ENCODE measurements at places on chromosomes 13 and 19.

GRCh38 chr13:67226696-67227095 is 3.4 kb downstream of the PCDH9 start:
- no peak for DNase-seq

DNA sequence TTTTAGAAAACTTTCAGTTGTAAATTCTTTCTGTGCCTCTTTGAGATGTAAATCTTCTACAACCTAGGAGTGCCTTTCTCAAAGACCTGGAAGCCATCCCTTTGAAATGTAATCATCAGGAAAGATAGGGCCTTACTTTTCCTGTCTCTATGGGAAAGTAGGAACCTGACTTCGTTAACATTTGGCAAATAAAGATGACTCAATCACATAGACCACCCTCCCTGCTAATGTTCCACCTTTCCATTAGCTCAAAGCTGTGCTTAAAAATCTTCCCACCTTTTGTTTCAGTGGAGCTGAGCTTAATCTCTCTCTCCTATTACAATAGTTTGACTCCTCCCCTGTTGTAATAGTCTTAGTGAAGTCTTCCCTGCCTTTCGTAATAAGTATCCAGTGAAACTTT is 247.7 kb downstream of the OLFM4 start:
- no peak for DNase-seq

DNA sequence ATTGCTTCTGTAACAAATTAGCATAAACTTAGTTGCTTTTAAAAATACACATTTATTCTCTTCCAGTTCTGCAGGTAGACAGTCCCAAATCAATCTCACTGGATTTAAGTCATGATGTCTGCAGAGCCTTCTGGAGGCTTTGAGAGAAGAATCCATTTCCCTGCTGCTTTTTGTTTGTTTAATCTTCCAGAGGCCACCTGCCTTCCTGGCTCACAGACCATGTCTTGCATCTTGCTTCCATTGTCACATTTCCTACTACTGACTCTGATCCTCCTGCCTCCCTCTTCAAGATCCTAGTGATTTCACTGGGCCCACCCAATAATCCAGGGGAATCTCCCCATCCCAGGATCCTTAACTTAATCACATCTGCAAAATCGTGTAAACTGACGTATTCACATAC is 473.3 kb downstream of the ITGBL1 start:
- DNase-seq = no peak

DNA sequence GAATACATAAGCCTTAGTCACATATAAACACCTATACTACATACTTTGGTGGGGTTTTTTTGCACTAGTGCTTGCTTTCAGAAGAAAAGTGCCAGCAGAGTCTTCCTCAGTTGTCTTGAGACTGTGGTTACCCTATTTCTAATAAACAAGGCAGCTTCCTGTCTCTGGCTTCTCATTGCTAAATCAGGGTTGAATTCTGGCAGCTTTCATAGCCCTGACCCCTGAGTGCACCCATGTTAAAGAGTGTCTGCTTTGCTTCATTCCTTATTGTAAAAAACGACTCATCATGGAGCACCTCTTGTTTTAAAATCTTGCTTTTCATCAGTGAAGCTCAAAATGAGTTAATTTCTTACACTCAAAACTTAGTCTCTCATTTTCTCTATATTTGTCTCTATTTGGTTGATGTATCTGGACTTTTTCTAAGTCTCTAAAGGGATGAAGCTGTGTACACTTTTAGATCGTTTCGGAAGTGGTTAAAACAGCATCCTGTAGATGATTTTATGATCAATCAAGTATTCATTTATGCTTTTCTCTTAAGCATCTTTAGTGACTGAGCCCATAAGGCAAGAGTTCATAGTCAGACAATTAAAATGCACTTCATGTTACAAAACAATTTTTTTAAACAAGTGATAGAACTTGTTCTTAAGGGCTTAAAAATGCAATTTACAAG is 72.1 kb downstream of the KLF12 start:
- no peak for DNase-seq

DNA sequence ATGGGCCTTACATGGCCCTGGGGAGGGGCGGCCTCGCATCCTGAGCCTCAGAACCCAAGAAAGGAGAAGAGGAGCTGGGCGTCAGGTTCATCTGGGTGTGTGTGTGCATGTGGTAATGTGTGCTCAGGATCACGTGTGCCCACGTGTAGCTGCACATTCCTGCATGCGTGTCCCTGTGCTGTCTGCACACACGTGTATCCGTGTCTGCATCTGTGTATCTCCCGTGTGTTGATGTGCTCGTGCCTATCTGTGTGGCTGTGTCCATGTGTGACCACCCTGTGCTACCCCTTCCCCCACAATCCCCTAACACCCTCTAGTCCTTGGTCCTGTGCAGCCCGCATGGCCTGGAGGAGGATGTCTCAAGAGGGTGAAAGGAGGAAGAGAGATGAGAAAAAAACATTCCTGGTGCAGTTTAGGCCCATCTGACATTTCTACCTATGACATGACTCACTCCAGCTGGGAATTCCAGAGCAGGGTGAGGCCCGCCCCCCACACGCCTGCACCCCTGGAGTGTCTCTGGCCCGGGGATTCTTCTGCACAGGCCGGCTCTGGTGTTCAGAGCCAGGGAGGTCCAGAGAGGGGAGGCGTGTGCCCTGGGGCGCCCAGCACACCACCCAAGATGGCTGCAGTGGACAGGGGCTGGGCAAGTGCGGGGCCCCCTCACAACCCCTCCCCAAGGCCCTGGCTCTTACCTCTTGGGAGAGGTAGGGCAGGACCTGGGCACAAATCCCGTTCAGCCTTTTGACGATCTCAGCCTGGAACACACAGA is 7.1 kb downstream of the TLE5 start:
- no peak for DNase-seq

- DNase-seq = no peak
These were observed 1202.0 kb downstream of the EFNB2 start for GRCh38 chr13:105333416-105333815.

- no peak for DNase-seq
These were observed 20.1 kb upstream of the TIMM44 start for GRCh38 chr19:7963566-7963965.

GRCh38 chr13:51923983-51924539 is 62.3 kb downstream of the CCDC70 start:
- DNase-seq = peak; percentile 24

DNA sequence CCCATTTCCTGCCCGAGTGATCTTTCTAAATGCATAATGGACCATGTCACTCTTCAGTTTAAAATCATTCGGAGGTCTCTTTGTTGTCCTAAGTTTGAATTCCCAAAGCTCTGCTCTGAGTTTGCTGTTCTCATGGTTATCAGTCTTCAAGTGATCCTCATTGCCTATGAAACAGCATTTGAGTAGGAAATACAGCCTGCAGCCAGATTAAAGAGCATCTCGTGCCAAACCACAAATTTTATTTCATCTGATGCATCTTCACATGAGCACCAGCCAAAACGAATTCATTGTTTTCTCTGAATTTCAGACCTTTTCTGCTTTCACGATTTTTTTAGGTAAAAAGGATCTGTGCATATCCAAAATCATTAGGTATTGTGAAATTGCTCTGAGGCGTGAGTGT is 299.6 kb downstream of the TDRD3 start:
- DNase-seq = no peak

- DNase-seq = no peak
These were observed 121.8 kb upstream of the VSTM2B start for GRCh38 chr19:29404015-29404414.

DNA sequence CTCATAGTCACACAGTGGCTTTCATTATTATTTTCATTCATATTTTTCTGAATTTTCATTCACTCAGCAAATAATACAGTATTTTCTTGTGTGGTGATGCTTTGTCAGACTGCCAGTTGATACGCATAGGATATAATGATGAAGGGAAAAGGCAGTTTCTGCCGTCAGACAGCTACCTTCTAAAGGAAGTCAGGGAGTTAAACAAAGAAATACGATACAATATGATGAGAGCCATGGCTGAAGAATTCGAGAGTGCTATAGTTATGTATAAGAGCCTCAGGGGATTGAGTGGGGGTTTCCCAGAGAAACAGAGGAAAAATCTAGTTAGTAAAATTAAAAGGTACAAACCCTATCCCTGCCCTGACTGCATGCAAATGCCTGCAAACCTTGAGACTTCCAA is 479.1 kb downstream of the OLFM4 start:
- DNase-seq = no peak

GRCh38 chr19:16899566-16900075 is 10.8 kb downstream of the F2RL3 start:
- DNase-seq = peak; percentile 52

- no peak for DNase-seq
These were observed 6.3 kb downstream of the TARM1 start for GRCh38 chr19:54074851-54075250.

- DNase-seq = no peak
These were observed 523.0 kb downstream of the MYO16 start for GRCh38 chr13:109152311-109152820.

DNA sequence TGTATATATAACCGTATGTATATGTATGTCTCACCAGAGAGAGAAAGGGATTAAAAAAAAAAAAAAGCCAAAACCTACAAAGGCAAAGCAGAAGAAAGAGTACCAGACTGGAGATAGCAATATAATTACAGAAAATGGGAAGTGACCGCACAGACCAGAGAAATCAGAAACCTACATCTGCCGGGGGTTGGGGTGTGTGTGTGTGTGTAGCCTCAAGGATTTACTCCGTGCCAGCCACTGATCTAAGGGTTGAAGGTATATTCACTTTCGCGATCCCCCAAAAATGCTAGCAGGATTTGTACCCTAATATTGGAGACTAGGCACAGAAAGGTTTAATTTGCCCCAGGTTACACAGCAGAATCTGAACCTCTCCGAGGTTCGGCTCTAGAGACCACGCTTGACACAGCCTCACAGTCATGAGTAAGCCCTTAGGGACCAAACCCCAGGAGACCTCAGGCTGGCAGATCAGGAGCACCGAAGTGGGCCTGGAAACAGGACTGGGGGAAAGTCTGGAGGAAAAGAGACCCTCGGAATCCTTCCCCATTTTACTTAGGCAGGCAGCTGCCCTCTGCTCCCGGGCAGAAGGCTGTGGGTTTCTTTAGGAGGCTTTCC is 14.8 kb downstream of the ARL11 start:
- DNase-seq = no peak

GRCh38 chr19:6753178-6754031 is 13.8 kb downstream of the SH2D3A start:
- peak; percentile 82 for DNase-seq

- no peak for DNase-seq
These were observed 68.0 kb upstream of the C1QTNF9 start for GRCh38 chr13:24241336-24241735.

- peak; percentile 44 for DNase-seq
These were observed at the start of gene LSR for GRCh38 chr19:35248310-35249145. TSS of gene LSR (plus strand) at chr19:35249002. CDS start at chr19:35249023, 21 bp downstream.

DNA sequence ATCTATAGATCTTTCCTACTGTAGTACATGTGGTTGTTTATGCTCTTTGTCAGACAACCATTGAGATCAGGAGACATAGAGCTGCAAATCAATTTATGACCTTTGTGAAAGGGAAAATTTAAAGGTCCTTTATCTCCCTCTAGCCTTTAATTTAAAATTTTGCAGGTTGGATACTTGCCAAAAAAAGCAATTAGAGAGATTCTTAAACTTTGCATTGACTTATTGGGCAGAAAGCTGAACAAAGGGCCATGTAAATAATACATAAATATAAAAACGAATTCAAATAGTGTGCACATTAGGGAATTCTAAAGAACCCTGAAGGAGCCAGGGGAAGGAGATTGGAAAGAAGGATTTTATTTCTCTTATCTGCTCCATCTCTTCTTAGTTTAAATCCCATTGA is 22.0 kb upstream of the RB1 start:
- no peak for DNase-seq

DNA sequence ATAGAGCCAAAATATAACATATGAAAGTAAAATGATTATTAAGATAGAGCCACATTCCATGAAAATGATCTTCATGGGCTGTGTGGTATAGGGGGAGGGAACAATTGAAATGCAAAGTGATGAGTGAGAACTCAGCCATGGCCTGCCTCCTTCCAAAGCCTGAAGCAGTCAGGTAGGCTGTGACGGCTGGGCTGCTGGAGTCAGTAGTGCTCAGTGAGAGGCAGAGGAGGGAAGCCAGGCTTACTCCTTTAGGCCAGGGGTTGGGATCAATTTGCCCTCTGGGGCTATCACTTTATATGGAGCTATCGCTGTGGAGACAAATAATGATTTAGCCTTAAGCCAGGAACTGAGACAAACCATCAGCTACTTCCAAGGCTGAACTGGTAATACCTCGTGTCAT is 654.9 kb downstream of the FGF9 start:
- DNase-seq = no peak

DNA sequence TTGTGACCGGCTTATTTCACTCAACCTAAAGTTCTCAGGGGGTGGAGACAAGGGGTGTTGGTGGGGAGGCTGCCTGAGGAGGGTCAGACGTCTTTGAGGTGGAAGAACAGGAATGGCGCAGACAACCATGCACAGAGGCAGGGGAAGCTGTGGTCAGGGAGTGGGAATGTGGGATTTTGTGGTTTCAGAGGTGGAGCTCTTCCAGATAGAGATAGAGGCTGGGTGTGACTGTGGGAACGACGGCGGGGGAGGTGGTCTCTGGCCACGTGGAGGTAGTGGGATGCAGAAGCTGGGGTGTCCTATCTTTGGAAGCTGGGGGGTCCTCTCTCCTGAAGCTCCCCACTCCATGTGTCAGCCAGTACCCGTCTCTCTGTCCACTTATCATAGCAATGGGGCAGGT is 7.8 kb upstream of the KLK14 start:
- DNase-seq = no peak

GRCh38 chr13:45765464-45765863 is 63.3 kb downstream of the CBY2 start:
- no peak for DNase-seq

GRCh38 chr19:5498830-5499550 is 43.8 kb downstream of the ZNRF4 start:
- no peak for DNase-seq

DNA sequence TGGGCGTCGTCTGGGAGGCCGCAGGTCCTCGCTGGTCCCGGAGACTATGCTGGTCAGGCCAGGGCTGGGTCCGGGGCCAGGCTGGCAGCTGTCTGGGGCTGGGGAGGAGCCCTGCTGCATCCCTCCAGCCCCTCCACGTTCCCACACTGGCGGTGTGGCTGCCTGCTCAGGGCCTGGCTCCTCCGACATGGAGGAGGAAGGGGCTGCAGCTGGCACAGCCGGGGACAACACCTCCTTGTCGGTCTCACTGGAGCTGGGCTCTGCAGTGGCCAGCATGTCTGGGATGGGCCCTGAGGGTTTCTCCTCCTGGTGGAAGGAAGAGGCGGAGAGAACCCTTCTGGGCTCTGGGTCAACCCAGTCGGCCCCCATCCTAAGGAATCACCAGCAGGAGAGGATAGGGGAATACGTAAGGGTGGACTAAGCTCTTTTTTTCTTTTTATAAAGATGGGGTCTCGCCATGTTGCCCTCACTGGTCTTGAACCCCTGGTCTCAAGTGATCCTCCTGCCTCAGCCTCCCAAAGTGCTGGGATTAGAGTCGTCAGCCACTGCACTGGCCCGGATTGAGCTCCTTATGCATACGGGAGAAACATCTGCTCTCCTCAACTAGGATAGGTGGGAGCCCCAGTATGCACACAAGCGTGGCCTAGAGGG is 806 bp downstream of the ZNF414 start:
- DNase-seq = no peak

DNA sequence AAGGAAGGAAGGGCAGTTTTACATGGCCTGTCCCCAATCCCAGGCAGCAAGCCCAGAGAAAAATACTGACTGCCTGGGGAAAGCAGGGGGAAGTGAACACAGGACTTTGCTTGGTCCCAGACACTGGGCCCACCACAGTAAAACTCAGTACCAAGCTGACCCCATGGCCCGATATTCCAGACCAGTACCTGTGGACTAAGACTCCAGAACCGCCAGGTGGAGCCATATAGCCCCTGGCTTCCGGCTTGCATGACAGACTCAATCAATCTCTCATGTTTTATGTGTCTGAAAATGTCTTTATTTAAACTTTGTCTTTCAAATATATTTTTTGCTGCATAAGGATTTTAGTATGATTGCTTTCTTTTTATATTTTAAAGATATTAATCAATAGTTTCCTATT is 767.9 kb upstream of the SLITRK6 start:
- DNase-seq = no peak
